ENCODE measurements at places on chromosomes 4 and X. TPM values are rescaled to one million over a fixed set of nuclear protein-coding genes. Genes with fewer than 3 reads are reported as not detected.

Gene USP26
- total RNA-seq = not detected

Gene AKAP14
- total RNA-seq = not detected

Gene TLR8
- total RNA-seq = not detected

Gene ARMCX1
- total RNA-seq = 0.33 TPM

Gene SFRP2
- not detected for total RNA-seq

Gene ZMAT1
- 0.05 TPM for total RNA-seq

Gene EXOSC9
- 34.2 TPM for total RNA-seq

Gene PNMA6A
- 4.5 TPM for total RNA-seq

Gene MAGED4
- 11.6 TPM for total RNA-seq

Gene PAGE2
- not detected for total RNA-seq

Gene EDA
- total RNA-seq = 0.41 TPM

Gene HPSE
- total RNA-seq = 1.5 TPM

Gene TLR3
- total RNA-seq = 0.40 TPM

Gene DKK2
- not detected for total RNA-seq

Gene TMEM271
- total RNA-seq = not detected

Gene SERTM2
- total RNA-seq = not detected

Gene AGA
- total RNA-seq = 17.6 TPM

Data from A549 treated with GW870086 at 1 μM for 4 hours (cell line).